Activated T-helper 2 cell treated with anti-CD3 and anti-CD28 coated beads, Interferon-gamma antibody, Interleukin-2, Interleukin-4, amounts not matched to agents 10 μg/mL and 5 μg/mL and 100 μg/mL, durations not matched to agents 14 hours and 24 hours and 36 hours (primary cell): ENCODE measurements at places on chromosomes 16 and 17.

DNA sequence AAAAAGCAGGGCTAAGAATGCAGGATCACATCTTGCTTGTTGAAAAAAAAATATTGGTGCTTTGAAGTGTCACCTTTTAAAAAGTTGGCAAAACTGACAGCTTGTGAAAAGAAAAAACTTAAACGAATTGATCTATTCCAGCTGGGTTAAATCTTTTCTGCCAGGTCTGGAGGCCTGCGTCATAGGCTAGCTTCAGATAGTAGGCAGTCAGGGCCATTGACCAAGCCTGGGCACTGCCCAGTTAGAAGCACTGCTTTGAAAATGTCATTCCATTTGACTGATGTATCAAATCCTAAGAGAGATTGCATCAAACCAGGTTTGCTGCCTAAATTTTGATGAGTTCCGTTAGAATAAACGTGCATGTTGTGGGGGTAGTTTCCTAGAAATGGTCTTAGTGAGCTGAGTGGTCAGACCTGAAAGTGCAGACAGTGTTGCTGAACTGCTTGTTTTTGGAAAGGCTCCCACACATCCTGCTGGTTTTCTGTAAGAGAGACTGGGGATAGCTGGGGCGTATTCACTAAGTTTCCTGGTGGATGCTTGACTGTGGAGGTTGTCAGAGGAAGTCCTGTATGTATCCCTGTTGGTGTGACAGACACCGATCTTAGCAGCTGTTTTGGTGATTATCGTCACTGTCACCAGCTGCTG is 38.8 kb downstream of the NUP88 start:
- peaks cover 82% of the 10 kb centered on the region for H3K36me3 ChIP-seq
- DNase-seq: no peak
- H3K27ac ChIP-seq: no peak overlapping the region
- peaks cover 4% of the 10 kb centered on the region for H3K4me1 ChIP-seq
- no peak overlapping the region for H3K4me3 ChIP-seq

DNA sequence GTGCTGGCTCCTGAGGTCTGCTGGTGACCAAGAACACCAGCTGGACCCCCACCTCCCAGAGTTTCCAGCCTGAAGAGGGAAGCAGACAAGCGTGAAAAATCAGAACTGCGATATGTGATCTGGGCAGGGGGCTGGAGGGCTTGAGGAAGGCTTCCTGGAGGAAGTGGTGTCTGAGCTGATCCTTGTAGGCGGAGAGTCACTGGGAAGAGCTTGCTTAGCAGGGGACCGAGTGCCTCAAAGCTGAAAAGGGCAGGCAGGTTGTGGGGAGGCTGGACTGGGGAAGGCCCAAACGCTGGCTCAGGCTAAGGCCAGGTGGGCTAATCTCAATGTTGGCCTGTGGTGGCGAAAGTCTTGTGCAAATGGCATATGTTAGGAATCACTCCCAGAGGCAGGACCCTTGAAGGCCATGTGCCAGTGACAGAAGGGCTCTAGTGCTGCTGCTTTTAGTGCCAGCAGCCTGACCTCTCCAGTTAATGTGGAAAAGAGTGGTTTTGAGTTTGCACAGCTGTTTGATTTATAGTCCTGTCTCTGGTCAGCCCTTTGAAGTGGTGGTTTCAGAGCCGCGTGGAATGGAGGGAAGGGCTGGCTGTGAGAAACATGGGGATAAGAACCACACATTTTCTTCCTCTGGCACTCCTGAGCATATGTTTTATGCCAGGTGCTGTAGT is 85.3 kb upstream of the LGALS9 start:
- H3K27me3 ChIP-seq: peaks cover 2% of the 10 kb centered on the region
- peaks cover 65% of the 10 kb centered on the region for H3K4me1 ChIP-seq
- no peak for DNase-seq
- H3K36me3 ChIP-seq: peaks cover 7% of the 10 kb centered on the region

DNA sequence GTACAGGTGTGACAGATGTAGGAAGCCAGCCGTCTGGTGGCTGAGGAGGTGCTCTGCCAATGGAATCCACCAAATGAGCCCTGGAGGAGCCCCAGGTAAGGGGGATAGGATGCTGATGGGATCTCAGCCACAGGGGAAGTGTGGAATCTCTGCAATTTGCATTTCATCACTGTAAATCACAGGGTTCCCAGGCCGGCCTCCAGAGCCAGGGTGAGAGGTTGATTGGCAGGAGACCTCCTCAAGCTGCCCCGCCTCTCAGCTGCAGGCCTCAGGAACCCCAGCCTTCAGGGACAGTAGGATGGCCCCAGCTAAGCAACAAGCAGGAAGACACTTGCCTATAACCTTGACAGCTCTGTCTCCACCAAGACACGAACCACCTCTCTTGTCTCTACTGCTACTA is 39.4 kb downstream of the RTN4RL1 start:
- H3K4me3 ChIP-seq: no peak overlapping the region
- no peak overlapping the region for H3K27ac ChIP-seq
- DNase-seq: no peak
- no peaks in the 10 kb centered on the region for H3K4me1 ChIP-seq
- no peaks in the 10 kb centered on the region for H3K36me3 ChIP-seq
- peaks cover 5% of the 10 kb centered on the region for H3K27me3 ChIP-seq

- H3K27ac ChIP-seq: no peak overlapping the region
- DNase-seq: no peak
- H3K36me3 ChIP-seq: no peaks in the 10 kb centered on the region
- no peak overlapping the region for H3K4me3 ChIP-seq
Measured at GRCh38 chr17:10118788-10119130, 79.6 kb downstream of the GAS7 start.
